Activated naive CD4-positive, alpha-beta T cell treated with anti-CD3 and anti-CD28 coated beads for 36 hours (primary cell): ENCODE measurements at places on chromosomes 12 and 14. TPM values are rescaled to one million over a fixed set of nuclear protein-coding genes. Genes with fewer than 3 reads are reported as not detected.

GRCh38 chr14:22871224-22872032 lies at the start of gene LRP10:
TSS of gene LRP10 (plus strand) at chr14:22871740. CDS start at chr14:22872304, 564 bp downstream.
- peaks cover 29% of the 10 kb centered on the region for H3K4me1 ChIP-seq
- H3K36me3 ChIP-seq = peaks cover 29% of the 10 kb centered on the region
- DNase-seq = peak; percentile 92

GRCh38 chr14:97428808-97429440 lies 631.7 kb downstream of the VRK1 start:
- H3K4me3 ChIP-seq = no peak overlapping the region
- H3K27ac ChIP-seq = no peak overlapping the region
- DNase-seq = no peak
- H3K27me3 ChIP-seq = no peaks in the 10 kb centered on the region

- H3K27ac ChIP-seq = no peak overlapping the region
- no peak overlapping the region for H3K4me3 ChIP-seq
- no peaks in the 10 kb centered on the region for H3K36me3 ChIP-seq
Measured at GRCh38 chr12:129102233-129102632, 249.0 kb downstream of the GLT1D1 start.

- no peak for DNase-seq
- H3K4me3 ChIP-seq = no peak overlapping the region
- no peaks in the 10 kb centered on the region for H3K36me3 ChIP-seq
- H3K27ac ChIP-seq = no peak overlapping the region
- no peaks in the 10 kb centered on the region for H3K27me3 ChIP-seq
Measured at GRCh38 chr14:98252820-98253219, 1019.2 kb downstream of the BCL11B start.

DNA sequence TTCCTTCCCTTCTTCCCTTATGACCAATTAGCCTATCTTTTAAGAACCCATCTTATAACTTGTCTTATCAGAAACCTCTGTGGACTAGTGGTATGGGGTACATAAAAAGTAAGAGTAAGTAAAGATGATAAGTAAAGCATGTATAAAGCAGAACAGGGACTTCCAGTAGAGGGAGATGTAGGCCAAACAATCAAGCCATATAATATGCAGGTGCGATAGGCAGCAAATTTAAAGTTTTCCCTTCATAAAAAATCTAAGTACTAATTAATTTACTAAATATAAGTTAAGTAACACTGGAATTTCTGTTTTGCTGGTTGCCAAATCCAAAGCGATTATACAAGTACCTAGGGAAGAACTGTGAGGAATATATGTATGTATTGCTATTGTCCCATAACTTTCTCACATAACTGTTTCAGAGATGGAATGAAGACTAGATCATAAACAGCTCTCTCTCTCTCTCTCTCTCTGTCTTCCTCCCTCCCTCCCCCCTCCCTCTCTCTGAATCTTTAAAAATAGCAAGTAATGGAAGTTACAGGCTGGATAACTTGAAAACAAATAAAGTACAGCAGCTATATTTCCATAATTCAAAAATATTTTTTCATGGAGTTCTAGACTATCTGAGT lies 25.7 kb downstream of the METTL25 start:
- H3K27me3 ChIP-seq = no peaks in the 10 kb centered on the region
- H3K4me3 ChIP-seq = no peak overlapping the region
- no peak for DNase-seq
- peaks cover 6% of the 10 kb centered on the region for H3K36me3 ChIP-seq

DNA sequence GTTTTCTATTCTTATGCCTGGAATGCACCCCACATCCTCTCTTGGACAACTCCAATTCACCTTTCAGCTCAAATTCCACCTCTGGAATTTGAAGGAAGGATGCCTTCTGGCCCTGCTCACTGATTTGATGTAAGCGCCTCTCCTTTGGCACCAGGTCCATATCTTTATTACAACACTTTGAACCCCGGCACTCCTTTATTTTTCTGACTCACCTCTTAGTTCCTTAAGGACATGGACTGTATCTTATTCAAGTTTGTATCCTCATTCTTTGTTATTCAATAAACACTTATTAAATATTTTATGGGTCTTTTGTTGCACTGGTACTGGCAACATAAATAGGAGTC lies 3.1 kb downstream of the GALC start:
- peaks cover 6% of the 10 kb centered on the region for H3K36me3 ChIP-seq
- no peak for DNase-seq
- no peak overlapping the region for H3K4me3 ChIP-seq
- H3K27ac ChIP-seq = no peak overlapping the region

The EFS gene
- total RNA-seq = not detected

The MUCL1 gene
- total RNA-seq = not detected
